Choroid plexus epithelial cell (primary cell): ENCODE measurements at places on chromosomes 7 and 10.

DNA sequence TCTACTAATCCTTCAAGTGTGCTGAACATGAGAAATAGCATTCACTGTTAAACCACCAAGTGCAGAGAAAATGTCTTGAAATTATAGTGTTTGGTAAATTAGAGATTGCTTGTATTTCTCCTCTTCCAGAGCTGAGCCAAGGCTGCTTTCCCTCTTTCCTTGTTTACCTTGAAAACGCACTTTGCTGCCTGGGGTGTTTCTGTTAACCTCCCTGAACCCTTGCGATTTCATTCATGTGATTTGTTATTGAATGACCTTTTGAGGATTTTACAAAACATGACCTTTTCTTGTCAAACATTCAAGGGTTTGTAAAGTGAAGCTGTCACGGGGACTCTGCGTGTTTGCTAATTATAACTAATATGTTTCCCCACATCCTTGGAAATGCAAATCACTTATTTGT, 169.4 kb downstream of the LRMDA start:
- DNase-seq = no peak

- no peak for DNase-seq
These were observed 10.6 kb downstream of the CABCOCO1 start for GRCh38 chr10:61673360-61673759.

DNA sequence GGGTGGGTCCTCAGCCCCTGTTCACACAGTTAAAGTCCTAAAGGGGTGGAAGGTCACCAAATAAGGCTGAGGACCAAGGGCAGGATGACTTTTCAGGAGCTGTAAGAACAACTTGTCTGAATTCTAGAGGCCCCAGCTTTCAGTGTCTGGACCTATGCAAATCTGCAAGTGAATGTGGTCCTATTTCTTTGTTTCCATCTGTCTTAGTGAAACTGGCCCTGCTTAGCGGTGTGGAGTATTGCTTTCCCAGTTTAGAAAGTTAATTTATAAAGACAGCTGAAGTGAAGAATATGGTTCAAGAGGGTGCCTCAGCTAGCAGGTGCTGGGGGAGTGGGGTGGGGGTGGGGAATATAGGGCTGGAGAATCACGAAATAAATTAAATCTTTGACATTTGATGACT, 40.1 kb downstream of the HHEX start:
- DNase-seq = no peak

DNA sequence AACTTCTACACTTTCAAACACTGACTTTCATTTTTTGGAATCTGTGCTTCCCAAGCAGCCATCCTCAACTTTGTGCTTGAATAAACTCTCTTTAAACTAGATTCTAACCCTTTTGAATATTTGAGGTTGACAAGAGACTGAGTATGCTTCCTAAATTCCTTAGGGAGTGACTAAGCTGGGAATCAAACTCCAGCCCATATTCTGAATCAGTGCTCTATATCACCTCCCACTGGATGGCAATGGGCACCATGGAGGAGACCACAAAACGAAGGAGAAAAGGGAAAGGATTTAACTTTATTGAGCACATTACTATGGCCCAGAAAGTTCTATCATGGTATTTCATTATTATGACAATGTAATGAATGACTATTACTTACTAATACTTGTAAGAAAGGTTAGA, 17.2 kb upstream of the SLC26A4 start:
- peak; percentile 55 for DNase-seq

- DNase-seq = peak; percentile 92
These were observed 47.7 kb downstream of the LRGUK start for GRCh38 chr7:134174795-134175261.

DNA sequence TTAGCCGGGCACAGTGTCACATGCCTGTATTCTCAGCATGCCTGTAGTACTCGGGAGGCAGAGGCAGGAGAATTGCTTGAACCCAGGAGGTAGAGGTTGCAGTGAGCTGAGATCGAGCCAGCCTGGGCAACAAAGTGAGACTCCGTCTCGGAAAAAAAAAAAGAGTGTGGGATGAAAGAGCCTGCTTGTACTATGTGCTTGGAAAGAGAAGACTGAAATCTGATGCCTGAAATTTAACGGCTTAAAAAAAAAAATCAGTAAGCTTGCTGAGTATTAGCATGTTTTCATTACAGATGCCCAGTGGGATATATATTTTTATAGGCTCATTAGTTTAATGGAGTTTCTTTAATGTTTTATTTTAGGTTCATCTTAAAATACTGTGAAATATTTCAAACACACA, 4.2 kb downstream of the NT5C2 start:
- DNase-seq = peak; percentile 43

DNA sequence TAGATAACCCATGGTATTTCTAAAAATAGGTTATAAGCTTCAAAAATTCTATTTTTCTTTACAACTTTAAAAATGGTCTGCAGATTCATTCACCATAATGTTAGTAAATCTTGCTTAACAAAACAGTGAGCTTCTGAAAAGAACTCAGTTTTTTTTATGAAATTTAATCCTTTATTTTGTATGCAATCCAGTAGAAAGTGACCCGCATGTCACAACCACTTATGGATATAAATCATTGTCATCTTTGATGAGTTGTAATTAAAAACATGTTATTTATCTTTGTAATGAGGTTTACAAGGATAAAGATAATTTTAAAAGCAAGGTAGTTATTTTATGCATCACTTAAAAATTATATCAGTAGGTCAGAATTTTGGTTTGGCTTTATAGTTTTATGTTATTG, 173.5 kb upstream of the SEMA3A start:
- DNase-seq = no peak

GRCh38 chr10:62924344-62924748, 108.2 kb upstream of the EGR2 start:
- DNase-seq = no peak

GRCh38 chr10:88893611-88894010, 13.6 kb downstream of the STAMBPL1 start:
- peak; percentile 42 for DNase-seq

DNA sequence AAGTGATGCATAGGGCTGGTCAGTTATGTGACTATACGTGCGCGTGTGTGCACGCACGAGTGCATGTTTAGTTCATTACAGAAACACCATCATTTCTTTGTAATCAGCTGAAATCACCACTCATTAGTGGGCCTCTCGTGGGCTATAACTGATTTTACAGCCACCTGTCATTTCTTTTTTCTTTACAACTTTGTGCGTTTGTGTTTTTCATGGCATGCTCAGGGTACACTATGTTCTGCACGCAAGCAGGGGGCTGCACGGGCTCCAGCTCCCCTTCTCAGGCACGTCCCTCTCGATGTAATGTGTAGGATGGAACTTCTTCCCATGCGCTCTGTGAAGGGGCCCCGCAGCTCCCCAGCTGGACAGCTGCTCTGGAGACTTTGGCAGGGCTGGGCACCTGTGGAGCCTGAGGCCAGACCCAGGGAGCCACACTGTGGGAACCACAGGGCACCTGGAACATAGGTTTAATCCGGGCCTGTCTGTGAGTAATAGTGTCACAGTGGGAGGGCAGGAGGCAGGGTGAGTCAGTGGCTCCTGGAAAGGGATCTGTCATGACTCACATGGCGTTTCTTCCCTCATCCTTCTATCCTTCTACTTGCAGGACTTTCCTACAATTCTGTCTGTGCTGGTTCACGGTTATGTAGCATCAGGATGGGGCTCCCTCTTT, 4.9 kb downstream of the GCK start:
- DNase-seq = peak; percentile 88

GRCh38 chr7:67912437-67912836, 915.8 kb downstream of the TYW1 start:
- no peak for DNase-seq

DNA sequence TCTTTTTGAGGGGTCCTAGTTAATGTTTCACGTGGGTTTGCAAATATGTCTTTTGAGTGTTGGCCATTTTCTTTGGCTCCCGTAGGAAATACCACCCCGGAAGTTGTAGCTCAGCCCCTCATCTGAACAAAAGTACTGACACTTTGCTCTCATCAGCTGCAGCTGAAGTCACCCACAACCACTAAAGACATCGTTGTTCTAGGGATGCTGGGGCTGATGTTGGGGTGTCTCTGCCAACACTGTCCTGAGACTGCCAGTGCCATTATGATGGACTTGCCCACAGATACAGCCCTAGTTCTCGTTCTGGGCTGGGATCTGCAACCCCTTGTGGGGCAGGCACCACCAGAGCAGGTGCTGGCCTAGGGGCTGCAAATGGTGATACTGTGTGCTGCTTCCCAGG, 82.6 kb upstream of the ARHGAP21 start:
- DNase-seq = no peak

GRCh38 chr7:6166443-6166891, 106.0 kb downstream of the CYTH3 start:
- DNase-seq = no peak

- DNase-seq = no peak
These were observed 428.5 kb downstream of the RPS24 start for GRCh38 chr10:78462176-78462575.

GRCh38 chr10:71525721-71526120, 129.0 kb downstream of the CDH23 start:
- no peak for DNase-seq

DNA sequence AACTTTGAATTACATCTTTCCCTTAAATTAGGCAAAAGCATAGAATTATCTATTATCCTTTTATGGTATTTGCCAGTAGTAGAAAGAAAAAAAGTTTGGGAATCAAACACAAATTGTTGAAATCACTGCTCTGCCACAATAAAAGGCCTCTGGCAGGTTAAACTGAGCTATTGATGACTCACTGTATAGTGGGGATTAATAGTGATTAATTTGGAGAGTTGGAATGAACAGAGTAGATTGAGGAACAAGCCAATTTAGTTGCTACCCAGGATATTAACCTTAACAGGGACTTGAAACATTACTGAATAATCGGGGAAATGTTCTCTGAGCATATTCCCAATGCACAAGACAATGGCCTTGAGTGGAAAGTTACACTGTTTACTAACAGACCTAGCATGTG, 33.1 kb downstream of the MASTL start:
- DNase-seq = no peak

GRCh38 chr10:98367604-98368451, 47.2 kb downstream of the PYROXD2 start:
- no peak for DNase-seq

DNA sequence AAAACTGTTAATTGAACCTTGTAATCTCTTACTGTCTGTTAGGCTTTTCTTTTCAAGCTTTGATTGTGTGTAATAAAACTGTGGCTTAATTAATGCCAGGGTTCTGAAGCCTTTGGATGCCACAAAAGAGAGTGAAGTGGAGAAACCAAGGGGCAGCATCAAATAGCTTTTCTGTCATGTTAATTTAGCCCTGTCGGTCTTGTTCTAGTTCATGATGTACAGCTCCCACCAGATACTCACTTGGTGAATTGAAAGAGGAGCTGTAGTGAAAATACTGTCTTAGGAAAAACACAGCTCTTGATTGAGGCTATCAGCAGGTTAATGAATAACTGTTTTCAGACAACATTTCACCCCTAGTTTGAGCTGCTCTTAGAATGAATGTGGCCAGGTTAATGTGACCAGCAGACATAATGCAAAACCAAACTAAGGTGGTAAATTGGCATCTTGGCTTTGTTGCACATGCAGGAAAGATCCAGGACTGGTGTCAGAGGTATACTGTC, 94.2 kb downstream of the POLL start:
- no peak for DNase-seq

DNA sequence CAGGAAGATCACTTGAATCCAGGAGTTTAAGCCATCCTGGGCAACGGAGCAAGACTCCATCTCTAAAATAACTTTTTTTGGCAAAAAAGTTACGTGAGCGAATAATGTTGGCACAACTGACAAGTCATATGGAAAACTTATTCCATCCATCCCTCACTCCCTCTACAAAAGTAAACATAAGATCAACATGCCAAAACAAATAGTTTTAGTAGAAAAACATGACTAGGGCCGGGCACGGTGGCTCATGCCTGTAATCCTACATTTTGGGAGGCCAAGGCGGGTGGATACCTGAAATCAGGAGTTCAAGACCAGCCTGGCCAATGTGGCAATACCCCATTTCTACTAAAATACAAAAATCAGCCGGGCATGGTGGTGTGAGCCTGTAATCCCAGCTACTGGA, 25.6 kb downstream of the SLC25A16 start:
- DNase-seq = no peak

- peak; percentile 91 for DNase-seq
These were observed 22.4 kb upstream of the SEMA3C start for GRCh38 chr7:80941208-80941758.

DNA sequence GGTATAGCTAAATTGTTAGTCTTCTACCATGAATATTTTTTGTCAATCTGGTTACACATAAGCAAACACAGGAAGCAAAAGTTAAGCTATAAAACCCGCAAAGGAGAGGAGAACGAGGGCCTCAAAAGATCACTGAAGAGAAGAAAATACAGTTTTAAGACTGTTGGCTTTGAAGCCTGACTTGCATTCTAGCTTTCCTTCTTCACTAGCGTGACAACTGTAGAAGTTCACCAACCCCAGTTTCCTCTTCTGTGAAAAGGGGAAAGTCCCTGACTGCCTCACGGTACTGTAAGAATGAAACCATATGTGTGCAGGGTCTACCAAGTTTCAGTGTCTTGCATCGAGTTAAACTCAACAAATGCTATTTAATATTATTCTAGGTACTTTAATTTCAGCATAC, 7.5 kb upstream of the LRRN3 start:
- peak; percentile 74 for DNase-seq

DNA sequence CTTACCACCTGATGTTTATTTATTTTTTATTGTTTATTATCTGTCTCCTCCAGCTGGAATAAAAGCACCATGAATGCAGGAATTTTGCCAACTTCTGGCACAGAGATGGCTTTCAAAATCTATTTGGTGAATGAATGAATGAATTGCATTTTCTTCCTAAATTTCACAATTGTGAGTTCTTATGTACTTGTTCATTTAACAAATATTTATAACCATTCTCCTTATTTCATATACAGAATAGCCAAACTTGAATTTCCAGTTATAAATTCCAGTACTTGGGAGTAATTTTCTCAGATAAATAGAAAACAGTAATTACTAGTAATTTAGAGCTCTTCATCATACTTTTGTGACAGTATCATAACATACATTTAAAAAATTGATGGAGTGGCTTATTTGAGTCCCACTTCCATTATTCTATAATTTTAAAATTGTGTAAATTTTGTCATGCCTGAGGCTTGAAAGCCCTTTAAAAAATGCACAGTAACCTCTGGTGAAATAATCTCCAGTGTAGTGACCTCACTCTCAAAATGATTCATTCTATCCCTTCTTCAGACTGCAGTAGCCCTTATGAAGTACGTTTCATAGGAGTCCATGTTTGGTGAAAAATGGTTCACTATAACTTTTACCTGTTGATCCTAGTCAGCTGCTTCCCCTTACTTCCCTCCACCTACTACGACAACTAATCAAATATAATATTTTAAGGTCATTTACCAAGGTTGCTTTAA, 40.0 kb upstream of the SRI start:
- DNase-seq = no peak
